ENCODE measurements at places on chromosomes 1 and 21. TPM values are rescaled to one million over a fixed set of nuclear protein-coding genes. Genes with fewer than 3 reads are reported as not detected.

GRCh38 chr1:108617008-108617723 is 43.7 kb downstream of the HENMT1 start:
- DNase-seq: no peak

- no peak for DNase-seq
These were observed 58.8 kb downstream of the NAV1 start for GRCh38 chr1:201597551-201598230.

GRCh38 chr1:19000065-19000464 is 43.6 kb upstream of the IFFO2 start:
- DNase-seq: no peak

GRCh38 chr1:27428316-27429028 is 36.0 kb downstream of the GPR3 start:
- no peak for DNase-seq

GRCh38 chr1:238264951-238265350 is 374.2 kb upstream of the ZP4 start:
- DNase-seq: no peak

GRCh38 chr1:219883400-219884332 is 44.7 kb downstream of the SLC30A10 start:
- no peak for DNase-seq

DNA sequence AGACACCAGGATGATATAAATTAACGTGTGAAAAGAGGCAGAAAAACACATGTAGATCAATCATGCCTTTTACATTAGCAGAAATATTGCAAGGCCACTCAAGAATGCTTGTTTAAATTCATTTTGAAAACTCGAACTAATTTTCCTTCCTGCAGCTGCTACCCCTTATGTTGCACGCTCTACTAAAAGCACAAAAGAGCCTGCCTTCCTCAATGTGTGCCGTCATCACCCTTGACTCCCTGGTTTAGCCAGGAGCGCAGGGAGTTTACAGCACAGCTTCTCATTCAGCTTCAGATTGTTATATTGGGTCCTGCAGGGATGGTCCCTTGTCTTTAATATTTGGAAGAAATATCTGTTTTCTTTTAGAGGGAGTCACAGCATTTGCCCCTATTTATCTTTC is 10.1 kb upstream of the ST6GALNAC5 start:
- DNase-seq: no peak

GRCh38 chr1:12450090-12450755 is 167.8 kb downstream of the DHRS3 start:
- no peak for DNase-seq

GRCh38 chr1:99216956-99217355 is 47.3 kb upstream of the PLPPR4 start:
- DNase-seq: no peak

DNA sequence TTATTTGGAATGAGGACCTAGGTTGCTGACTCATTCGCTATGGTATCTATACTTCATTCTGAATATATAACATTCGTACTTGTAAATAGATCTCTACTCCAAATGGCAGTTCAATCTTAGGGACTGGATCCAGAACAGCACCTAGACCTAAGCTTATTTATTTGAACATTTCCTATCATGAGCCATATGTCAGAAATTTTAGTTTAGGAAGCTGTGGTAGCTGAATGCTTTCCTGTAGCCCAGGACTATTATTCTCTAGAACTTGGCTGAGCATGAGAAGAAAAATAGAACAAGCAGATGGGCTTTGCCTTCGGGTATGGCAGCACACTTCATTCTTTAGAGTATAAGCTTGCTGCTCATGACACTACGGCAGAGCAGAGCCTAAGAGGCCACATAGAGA is 1114.4 kb upstream of the B3GALT2 start:
- DNase-seq: no peak

- DNase-seq: no peak
These were observed 14.2 kb upstream of the MCOLN3 start for GRCh38 chr1:85062425-85063026.

DNA sequence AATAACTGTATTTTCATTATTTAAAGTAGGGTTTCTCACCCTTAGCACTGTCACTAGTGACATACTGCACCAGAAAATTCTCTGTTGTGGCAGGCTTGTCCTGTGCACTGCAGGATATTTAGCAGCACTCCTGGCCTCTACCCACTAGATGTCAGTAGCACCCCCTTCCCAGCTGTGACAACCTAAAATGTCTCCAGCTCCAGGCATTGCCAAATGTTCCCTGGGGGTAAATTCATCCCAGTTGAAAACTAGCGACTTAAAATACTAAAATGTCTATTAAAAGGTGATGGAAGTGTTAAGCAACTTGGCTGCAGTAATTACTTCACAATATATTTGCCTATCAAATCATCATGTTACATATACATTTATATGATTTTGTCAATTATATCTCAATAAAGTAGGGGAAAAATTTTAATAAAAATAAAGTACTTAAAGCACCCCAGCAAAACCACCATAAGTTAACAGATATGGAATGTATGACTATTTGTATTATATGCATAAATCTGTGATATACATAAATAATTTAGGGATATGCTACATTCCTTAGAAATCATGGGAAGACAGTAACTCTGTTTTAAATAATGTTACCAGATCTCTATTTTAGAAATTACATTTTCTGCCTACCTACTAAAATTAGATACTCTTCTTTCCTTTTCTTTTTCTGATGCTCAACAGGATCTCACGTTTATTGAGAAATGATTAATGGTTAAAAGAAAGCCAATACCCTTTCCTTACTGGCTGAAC is 74.6 kb downstream of the ARID4B start:
- no peak for DNase-seq

- DNase-seq: no peak
These were observed 38.8 kb upstream of the CTBS start for GRCh38 chr1:84613026-84613425.

- no peak for DNase-seq
These were observed 1.3 kb downstream of the GPR157 start for GRCh38 chr1:9127395-9128165.

DNA sequence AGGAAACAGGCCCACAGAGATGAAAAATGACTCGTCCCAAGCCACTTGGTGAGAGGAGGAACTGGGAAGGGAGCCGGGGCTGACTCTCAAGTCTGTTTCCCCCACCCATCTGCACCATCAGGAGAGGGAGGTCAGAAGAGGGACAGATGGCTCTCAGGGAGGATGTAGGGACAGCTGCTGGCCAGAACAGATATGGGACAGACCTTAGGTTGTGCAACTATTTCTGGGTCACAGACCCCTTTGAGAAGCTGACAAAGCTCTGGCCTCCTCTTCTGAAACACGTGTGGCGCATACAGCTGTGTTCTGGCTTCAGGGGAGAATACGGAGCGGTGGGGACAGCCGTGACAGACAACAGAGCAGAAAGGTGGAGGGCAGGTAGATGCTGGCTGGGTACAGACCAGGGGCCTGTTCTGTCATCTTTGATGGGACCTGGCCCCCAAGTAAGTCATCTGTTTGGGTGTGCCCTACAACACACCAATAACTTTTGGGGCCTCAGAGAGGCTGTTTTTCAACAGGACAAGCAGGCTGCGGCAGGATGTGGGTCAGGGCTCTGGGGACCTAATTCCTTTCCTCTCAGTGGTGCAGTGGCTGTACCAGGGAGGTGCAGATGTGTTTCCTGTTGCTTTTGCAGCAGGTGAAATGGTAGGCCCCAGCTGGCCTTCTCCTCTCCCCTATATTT is 7.3 kb downstream of the SH3BGRL3 start:
- no peak for DNase-seq

GRCh38 chr1:201157949-201158348 is 3.7 kb upstream of the TMEM9 start:
- DNase-seq: no peak

- no peak for DNase-seq
These were observed 45.9 kb downstream of the PIK3R3 start for GRCh38 chr1:46086576-46086975.

GRCh38 chr1:168096296-168097165 is 40.2 kb downstream of the GPR161 start:
- DNase-seq: no peak

DNA sequence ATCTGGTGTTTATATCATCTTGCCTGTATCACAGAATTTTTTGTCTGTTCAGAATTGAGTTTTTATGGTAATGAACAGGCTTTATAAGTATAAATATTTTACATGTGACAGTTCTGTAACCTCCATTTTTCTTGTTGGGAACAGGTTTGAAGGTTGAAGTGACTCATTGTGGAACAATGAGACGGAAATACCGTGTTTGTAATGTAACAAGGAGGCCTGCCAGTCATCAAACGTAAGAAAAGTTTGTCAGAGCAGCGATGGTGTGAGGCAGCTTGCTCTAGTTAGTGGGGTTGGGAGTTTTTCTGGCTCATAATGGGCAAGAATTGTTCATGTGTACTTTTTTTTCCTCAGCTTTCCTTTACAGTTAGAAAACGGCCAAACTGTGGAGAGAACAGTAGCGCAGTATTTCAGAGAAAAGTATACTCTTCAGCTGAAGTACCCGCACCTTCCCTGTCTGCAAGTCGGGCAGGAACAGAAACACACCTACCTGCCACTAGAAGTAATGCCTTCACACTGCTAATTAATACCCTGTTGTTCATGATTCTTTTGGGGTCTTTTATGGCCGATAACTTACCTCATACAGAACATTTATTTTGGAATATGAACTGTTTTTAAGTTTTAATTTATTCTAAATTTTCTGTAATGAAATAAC is 75.2 kb upstream of the TEKT2 start:
- no peak for DNase-seq

DNA sequence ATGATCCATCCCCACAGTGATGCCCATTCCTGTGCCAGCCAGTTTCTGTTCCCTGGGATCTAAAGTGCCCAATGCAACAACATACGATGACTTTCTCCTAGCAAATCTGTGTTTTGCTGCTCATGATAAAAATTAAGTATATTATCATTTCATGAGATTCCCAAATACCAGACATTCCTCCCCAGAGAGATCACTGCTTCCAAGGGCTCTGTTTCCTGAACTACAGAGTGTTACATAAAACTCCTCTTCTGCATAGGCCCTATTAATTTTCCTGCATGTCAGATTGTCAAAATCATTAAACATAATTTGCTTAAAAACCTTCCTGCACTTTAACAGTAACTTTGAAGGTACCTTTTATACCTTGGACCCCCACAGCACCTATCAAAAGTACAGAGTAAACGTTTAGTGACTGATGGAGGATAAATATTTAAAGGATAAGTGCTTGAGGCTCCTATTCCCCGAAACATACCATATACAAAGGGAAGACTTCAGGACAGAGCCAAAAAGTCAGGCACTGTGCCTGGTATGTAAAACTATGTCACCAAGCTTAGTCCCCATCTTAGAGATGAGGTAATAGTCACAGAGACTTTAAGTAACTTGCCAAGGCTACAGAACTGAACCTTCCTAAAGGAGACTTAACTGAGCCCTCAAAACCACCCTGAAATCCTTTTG is 50.2 kb downstream of the SLC25A24 start:
- DNase-seq: no peak

DNA sequence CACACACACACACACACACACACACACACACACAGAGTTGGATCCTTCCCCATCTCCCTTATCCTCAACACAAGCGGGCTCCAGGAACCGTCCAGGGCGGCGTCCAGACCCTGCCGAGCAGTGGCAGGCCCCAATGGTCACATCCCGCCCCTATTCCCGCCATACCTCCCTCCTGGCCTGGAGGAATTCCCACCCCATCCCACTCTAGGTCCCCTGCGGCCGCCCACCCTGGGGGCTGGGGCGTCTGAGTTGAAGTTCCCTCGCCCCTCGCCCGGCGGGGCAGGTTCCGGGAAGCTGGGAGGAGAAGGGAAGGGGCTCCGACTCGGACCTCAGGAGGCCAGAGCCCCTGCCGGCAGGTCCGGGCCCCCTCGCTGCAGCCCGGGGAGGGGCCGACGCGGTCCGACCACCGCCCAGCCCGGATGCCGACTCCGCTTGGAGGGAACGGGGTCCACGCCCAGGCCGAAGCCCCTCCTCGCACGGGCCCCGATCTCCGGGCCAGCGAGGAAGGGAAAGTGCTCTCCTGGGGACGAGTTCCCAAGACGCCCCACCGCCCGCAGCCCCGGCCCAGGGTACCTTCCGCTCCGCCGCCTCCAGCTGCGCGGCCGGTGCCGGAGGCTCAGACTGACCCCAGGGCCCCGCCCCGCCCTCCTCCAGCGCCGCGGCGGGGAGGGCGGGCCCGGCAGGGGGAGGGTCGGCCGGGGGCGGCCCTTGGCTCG is at the start of gene RHOC:
TSS of gene RHOC (minus strand) at position 623 of the 716 bp plus-strand sequence. CDS start 3,328 bp downstream, outside the sequence.
- peak; percentile 87 for DNase-seq

DNA sequence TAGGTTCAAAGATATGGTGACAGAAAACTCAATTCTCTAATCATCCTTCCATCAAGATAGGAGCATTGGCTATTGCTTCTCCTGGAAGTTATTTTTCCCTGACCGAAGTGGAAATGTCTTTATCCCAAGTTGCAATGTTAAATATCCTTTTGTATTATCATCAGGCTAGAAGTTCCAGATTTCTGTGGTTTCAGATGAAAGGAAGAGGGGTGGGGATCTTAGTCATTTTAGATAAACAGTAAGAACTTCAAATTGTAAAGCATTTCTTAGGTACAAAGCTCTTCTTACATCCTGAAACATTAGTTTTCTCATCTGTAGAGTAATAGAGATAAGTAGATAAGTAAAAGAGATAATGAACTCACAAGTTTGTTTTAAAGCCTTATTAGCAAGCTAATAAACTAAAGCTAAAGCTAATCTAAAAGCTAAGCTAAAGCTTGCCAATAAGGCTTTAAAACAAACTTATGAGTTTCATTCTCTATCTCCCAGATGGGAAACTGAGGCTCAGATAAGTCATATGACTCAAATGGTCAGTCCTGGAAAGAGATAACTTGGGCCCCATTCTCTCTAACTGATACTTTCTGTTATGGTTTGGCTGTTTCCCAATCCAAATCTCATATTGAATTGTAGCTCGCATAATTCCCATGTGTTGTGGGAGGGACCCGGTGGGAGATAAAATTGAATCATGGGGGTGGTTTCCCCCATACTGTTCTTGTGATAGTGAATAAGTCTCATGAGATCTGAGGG is 99.2 kb upstream of the KCNK2 start:
- no peak for DNase-seq

- DNase-seq: no peak
These were observed 413.4 kb downstream of the HLX start for GRCh38 chr1:221292652-221293051.

DNA sequence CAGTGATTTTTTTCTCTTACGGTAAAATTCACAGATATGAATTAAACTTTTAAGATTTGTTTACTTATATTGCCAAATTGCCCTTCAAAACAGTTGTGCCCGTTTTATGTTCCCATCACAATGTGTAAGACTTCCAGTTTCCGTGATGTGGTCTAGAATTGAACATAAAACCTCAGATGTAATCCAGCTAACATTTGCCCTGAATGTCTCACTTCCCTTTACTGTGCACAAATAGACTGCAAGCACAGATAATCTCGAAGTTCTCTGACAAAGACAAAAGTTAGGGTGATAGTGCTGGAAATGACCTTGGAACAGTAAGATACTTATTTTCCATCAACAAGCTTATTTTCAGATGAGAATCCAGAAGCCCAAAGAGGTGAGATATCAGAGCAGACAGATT is 177.5 kb downstream of the ZZZ3 start:
- DNase-seq: no peak

GRCh38 chr1:231702804-231703203 is 76.2 kb downstream of the DISC1 start:
- DNase-seq: no peak

The LCE1F gene
- total RNA-seq: not detected

The BLACAT1 gene
- 0.13 TPM for total RNA-seq

The TRNP1 gene
- total RNA-seq: 22.7 TPM

The PKN2 gene
- total RNA-seq: 56.4 TPM

The CITED4 gene
- 5.6 TPM for total RNA-seq

The LCE1B gene
- total RNA-seq: not detected

The GUCA2A gene
- not detected for total RNA-seq

The HAO2 gene
- total RNA-seq: not detected

The FPGT gene
- 23.1 TPM for total RNA-seq

The SPOCD1 gene
- 1.3 TPM for total RNA-seq

The ILDR2 gene
- 6.7 TPM for total RNA-seq

Data from sciatic nerve (tissue), 2 donors.